ENCODE measurements at places on chromosomes 2 and 18.

- DNase-seq, result no peak
These were observed 107.6 kb downstream of the SETBP1 start for GRCh38 chr18:44788334-44788733.

DNA sequence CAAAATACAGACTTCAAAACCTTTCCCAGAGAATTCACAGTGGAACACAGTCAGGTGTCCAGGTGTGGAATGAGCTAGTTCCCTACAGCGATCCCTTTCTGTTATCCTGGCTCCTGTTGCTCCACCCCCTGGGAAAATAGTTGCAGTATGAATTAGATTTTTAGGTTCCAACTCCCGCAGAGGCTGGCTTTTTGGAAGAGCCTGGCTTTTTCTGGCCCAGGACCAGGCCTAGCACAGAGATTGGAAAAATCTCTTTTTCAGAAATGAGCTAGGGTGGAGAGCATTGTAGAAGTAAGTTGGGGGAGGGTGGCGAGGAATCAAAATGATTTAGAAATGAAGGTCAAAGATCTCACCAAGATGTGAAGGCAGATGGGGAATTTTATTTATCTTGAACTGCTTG lies 27.1 kb downstream of the COL5A2 start:
- no peak for DNase-seq

GRCh38 chr2:136135921-136136906 lies 18.3 kb upstream of the CXCR4 start:
- DNase-seq, result no peak

- DNase-seq, result peak; percentile 33
These were observed 53.2 kb downstream of the SETBP1 start for GRCh38 chr18:44733754-44734465.

DNA sequence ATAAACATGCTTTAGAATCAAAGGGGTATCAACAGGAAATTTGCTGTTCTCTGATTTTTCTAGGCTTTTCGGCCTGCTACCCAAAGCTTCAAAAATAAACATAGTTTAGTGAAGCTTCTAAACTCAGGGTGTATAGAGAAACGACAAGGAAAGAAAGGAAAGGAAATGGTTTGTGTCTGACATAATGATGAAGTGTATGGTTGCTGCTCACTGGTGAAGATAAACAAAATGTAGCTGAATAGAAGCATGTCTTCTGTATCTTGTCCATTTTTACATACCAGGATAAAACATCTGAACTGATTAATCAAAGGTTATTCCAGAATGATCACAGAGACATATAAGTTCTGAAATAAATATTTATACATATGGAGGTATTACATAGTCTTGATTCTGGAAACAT lies 1324.6 kb upstream of the NRXN1 start:
- DNase-seq, result no peak

GRCh38 chr2:40282428-40282827 lies 169.5 kb downstream of the SLC8A1 start:
- peak; percentile 39 for DNase-seq
